COLO829 (cell line): ENCODE measurements at places on chromosomes 3 and 15.

- DNase-seq = no peak
These were observed 73.5 kb downstream of the VGLL4 start for GRCh38 chr3:11570251-11570650.

GRCh38 chr3:125052624-125053303 lies 3.0 kb downstream of the HEG1 start:
- DNase-seq = peak; percentile 82

DNA sequence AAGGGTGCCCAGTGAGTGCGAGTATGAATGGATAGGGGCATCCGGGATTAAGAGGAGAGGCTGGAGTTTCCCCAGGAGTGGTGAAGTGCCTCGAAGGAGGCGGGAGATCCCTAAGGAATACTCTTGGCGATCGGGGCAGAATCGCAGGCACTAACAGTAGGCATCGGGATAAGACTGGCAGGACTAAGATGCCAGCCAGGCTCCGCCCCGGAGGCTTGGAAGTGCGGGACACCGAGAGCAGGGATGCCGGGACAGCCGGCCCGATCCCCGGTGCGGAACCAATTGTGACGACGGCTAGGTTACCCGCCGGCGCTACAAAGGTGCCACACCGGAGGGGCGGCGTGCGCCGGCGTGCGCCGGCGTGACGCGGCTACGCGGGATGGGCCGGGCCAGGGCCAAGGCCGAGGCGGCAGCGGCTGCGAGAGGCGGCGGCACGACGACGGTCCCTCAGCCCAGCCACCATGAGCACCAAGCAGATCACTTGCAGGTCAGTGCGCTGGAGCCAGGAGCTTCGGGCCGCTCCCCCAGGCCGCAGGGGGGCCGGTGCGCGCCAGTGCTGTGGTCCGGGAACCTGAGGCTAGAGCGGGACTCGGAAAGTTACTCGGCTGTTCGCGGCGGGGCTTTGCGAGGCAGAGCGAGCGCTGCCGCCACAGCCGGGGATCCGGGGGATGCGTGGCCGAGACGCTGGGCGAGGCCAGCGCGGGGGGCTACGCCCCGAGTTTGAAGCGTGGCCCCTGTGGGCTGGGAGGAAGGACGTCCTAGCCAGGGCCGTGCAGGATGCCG lies at the start of gene MKRN2:
TSS of gene MKRN2 (plus strand) at position 398 of the 783 bp plus-strand sequence. CDS start at position 462, 64 bp downstream.
- peak; percentile 51 for DNase-seq

GRCh38 chr15:62455441-62455921 lies 290.4 kb upstream of the C2CD4B start:
- no peak for DNase-seq

- peak; percentile 98 for DNase-seq
These were observed 2.9 kb upstream of the FAM43A start for GRCh38 chr3:194682694-194683310.

DNA sequence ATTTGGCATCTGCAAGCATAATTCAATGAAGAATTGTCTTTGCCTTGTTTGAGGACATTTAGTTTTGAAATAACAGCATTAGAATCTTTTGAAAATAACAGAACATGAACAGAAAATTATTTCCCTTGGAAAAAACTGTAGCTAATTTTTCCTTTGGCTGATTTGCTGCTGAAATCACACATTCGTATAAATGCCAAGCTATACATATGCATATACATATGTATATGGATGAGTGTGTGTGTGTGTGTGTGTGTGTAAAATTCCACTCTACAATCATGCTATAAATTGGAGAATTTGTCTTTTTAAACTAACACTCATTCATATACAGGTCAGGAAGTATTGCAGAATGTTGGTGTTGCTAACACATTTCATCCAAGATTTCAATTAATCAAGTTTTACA lies 57.9 kb downstream of the SAMMSON start:
- no peak for DNase-seq

DNA sequence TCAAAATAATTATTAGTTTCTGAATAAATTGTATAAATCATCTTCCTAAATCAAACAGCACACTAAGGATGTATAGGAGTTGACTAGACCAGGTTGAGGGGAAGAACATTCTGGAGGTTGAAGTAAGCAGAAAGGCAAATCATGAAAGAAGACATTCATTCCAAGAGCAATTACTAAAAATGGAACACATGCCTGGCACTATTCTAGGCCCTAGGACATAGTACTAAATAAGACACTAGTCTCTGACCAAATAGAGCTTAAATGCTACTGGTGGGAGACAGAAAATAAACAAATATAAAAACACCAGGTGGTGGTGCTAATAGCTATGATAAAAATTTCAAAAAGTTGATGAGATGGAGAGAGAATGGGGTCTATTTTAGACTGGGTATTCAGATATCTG lies 190.1 kb downstream of the TBC1D5 start:
- DNase-seq = no peak

GRCh38 chr3:129365296-129366136 lies 62.9 kb downstream of the EFCAB12 start:
- no peak for DNase-seq

GRCh38 chr15:75031848-75032247 lies 8.5 kb downstream of the PPCDC start:
- no peak for DNase-seq

- DNase-seq = no peak
These were observed 245.7 kb downstream of the ZIC1 start for GRCh38 chr3:147654827-147655226.

GRCh38 chr15:101458908-101459578 lies 30.5 kb downstream of the PCSK6 start:
- DNase-seq = no peak

- DNase-seq = no peak
These were observed 292.9 kb upstream of the PDZRN3 start for GRCh38 chr3:73917643-73918042.
